ENCODE measurements at places on chromosomes 13 and 19.

- no peak for DNase-seq
Observed at GRCh38 chr13:32941368-32941767, 74.9 kb upstream of the KL start.

DNA sequence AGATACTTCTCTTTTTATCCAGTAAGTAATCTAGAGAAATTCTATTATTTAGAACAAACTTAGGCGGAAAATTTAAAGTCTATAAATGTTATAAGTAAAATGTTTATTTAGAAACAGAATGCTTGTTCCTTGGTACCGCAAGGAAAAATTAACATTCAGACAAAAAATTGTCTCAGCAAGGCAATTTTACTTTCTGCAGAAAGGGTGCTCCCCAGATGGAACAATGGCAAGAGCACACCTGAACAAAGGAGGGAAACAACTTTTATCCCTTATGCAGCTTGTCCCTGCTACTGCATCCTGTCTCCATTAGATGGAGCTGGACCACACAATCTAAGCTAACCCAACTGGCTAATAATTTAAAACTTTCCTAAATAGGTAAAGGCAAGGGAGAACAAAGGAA is 6.5 kb upstream of the ZNF708 start:
- no peak for DNase-seq

- no peak for DNase-seq
Observed at GRCh38 chr19:16509141-16510061, 13.2 kb downstream of the C19orf44 start.

DNA sequence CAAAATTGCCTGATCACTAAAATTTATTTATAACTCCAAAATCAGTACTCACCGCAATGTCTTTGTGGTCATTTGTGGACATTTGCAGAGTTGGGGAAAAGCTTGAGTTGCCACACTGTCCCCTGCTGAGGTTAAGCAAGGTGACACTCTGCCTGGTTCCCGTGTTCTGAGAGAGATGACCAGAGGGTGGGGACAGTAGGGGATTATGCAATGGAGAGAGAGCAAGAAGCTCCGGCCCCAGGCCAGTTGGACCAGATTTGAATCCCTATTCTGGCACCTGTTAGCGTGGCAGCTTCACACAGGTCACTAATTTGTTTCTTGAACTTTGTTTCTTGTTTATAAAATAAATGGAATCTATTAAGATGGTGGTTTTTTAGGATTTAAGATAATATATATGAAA is 17.8 kb downstream of the ERCC5 start:
- no peak for DNase-seq

DNA sequence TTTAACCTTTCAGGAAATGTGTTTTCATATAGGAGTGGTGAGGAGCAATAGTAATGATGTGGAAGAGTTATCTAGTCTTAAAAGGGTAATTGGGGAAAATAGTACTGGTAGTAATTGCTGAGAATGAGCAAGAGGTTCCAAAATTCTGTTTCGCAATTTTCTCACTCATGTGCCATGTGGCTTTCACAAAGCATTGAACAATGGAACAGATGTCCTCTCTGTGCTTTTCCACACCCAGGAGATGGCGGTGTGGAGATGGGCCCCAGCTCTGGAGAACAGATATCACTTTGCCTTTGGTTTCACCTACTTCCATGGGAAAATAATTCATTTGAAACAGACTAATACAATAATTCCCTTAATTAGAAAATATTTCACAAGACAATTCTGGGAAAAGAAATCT is 170.0 kb upstream of the SLC10A2 start:
- no peak for DNase-seq

Measured in K562 (cell line).